Naive B cell (primary cell): ENCODE measurements at places on chromosomes 2 and 18. TPM values are rescaled to one million over a fixed set of nuclear protein-coding genes. Genes with fewer than 3 reads are reported as not detected.

DNA sequence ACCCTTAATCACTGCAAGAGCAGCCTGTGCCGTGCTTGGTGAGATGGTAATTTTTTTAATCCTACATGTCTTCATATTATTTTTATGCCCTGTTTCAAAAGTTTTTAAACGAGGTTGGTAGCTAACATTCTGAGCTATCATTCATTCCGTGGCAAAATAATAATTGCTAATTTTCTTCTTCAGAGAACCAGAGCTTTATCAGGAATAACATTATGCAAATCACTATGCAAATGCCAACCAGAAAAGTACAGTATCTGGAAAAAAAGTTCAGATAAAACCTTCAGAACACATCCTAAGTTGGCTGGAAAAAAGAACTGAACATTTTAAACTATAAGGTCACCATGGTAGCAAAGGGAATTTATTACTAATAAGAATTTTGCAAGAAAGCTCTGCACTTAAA is 165.1 kb upstream of the NABP1 start:
- H3K27ac ChIP-seq: no peak overlapping the region
- H3K4me1 ChIP-seq: no peaks in the 10 kb centered on the region
- H3K36me3 ChIP-seq: no peaks in the 10 kb centered on the region
- no peak for DNase-seq
- H3K4me3 ChIP-seq: no peak overlapping the region

GRCh38 chr2:240397542-240397916 is 37.9 kb upstream of the GPC1 start:
- H3K4me1 ChIP-seq: no peaks in the 10 kb centered on the region
- peaks cover 17% of the 10 kb centered on the region for H3K27me3 ChIP-seq
- no peak for DNase-seq
- peak overlapping the region; percentile 47 for H3K27ac ChIP-seq
- no peaks in the 10 kb centered on the region for H3K36me3 ChIP-seq

DNA sequence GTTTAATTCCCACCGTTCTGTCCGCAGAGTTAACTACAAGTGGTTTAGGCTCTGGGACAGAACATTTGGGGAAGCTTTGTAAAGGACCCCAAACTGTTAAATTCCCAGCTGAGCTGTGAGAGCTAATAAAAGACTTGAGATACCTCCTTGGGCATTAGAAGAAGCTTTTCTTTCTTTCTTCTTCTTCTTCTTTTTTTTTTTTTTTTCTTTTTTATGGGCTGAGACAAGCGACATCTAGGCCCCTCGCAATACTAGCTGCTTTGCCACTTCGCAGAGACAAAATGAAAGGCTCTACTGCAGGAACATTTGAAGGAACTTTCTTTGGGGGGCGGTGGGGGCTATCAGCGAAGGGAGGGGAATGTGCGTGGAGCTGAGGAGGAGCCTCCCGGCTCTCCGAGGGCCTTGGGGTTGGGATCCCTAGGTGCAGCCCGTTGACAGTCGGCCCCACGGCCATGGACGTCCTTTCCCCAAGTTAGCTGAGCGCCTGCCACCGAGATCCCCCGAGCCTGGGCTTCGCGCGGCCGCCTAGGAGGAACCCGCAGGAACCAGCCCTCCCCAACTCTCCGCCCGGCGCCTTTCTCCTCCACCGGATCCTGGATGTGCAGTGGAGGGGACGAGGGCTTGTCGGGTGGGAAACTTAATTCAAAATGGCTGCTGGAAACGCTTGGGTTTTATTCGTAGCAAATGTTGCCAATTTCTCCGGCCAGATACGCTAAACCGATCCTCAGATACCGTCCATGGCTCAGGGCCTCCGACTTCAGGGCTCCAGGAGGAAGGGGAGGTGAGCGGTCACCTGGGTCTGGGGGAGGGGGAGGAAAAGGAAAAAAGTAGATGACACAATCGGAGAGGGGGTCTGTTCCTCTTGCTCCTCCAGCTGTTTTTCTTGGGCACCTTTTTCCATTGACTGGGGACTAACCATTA is 4.2 kb downstream of the MEIS1 start:
- no peak for DNase-seq
- H3K27me3 ChIP-seq: peaks cover 81% of the 10 kb centered on the region
- peaks cover 24% of the 10 kb centered on the region for H3K4me1 ChIP-seq
- peaks cover 3% of the 10 kb centered on the region for H3K36me3 ChIP-seq
- peak overlapping the region; percentile 87 for H3K27ac ChIP-seq

DNA sequence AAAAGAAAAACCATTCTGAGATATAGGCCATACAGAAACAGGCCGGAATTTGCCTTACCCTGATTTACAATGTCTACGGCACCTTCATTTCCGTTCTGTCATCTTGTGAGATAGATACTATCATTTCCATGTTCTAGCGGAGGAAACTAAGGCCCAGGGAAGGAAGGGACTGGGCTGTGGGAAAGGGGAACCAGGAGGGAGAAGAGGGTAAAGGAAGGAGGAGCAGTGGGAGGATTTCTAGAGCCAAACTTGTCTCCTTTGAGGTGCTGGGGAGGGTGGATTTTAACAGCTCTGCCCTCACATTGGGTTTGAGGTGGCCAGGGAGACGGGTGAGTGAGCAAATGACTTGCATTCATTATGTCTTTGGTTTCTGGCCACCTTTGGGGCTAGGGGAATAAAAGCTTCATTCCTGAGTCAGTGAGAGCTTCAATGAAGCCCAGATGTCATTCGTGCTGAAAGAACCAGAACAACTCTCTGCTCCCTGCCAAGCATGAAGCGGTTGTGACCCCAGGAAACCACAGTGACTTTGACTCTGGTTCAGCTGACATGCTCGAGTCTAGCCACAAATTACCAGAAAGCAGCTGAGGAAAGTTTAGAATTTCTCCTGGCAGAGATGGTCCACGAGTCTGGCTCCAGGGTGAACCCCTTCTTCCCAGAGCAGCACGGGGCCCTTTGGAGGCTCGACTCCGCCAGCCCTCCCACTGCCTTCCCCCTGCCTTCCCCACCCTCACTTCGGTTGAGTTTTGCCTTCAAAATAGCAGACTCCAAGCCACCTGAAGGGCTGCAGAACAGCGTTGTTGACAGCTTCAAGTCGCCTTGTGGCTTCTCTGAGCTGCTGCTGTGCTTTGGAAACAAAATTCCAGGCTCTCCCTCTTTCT is 3.8 kb downstream of the ACTG2 start:
- H3K27me3 ChIP-seq: peaks cover 12% of the 10 kb centered on the region
- H3K27ac ChIP-seq: peak overlapping the region; percentile 6
- peaks cover 12% of the 10 kb centered on the region for H3K4me1 ChIP-seq
- no peak for DNase-seq
- no peak overlapping the region for H3K4me3 ChIP-seq

Gene UGT1A1
- not detected for polyA plus RNA-seq
